NCI-H526 treated with DMSO at 0.1 percent for 48 hours (cell line): ENCODE measurements at places on chromosomes 12 and 14.
A peak's percentile ranks its signal among the peaks of the same experiment; 100 is the strongest.

GRCh38 chr12:13153180-13153579 lies 43.3 kb upstream of the EMP1 start:
- DNase-seq, result no peak

DNA sequence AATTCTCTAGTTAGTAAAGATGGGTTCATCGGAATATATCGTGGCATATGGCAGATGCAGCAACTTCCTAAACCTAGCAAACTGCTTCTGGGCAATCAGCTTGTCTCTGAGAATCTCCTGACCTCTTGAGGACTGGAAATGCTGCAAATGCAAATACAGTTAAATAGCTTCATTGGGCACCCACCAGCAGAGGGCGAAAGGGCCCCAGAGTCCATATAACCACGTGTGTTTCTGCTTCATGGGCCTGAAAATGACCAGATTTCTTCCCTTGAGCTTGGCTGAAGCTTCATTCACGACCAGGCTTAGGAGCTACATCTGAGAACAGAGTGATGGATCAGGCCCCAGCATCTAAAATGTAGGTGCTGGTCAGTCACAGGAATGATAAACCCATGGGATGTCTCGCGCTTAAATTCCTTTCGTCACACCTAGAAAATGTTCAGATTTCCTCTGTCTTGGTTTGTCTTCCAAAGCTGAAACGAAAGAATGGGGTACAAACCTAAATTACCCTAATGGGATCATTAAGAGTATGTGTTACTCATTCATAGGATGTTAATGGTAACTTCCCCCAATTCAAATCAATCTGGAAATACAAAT lies 1482.5 kb upstream of the TMEM132C start:
- DNase-seq, result peak; percentile 21

- no peak for DNase-seq
Observed at GRCh38 chr14:35470755-35471154, 63.2 kb upstream of the INSM2 start.

DNA sequence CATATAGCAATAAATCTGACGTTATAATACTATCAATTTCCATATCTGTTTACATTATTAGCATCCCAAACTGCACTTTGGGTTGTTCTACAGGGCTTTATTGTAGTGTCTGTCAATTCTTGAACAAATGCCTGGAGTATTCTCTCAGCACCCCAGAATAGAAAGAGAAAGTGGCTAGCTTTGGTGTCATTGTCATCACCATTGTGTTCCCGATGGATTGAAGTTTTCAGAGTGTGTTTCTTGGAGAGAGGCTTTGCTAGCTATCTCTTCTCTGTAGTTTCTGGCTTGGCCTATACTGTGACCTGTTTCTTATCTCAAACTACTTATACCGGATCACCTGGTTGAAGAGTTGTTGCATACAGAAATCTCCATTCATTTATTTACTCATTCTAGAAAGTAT lies 6.4 kb downstream of the TMEM106C start:
- DNase-seq, result no peak

GRCh38 chr14:87813211-87813610 lies 179.8 kb downstream of the GALC start:
- DNase-seq, result peak; percentile 99

DNA sequence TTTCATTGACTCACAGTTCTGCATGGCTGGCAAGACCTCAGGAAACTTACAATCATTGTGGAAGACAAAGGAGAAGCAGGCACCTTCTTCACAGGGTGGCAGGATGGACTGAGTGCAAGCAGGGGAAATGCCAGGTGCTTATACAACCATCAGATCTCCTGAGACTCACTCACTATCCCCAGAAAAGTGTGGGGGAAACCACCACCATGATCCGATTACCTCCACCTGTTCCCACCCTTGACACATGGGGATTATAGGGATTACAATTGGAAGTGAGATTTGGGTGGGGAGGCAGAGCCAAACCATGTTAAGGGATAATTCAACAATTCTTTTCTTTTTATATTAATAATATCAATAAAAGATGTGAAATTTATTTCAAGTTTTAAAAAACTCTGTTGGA lies 34.1 kb downstream of the CNTN1 start:
- DNase-seq, result no peak

DNA sequence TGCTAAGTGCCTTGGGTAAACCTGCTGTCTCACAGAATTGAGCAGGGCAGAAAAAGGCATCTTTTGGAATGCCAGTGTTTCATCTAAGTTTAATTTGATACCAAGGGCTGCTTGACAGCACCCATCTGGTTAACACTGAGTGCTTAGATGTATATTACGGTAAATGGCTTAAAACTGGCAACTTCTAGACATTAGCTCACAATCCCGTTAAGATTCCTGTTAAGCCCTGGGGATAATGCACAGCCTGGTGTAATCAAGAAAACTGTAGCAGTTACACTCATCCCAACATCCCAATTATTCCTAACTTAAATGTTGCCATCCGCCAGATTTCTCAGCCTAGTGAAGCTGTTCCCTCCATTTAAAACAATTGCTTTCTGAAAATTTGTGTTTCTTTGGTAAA lies 29.9 kb downstream of the PPFIBP1 start:
- DNase-seq, result no peak

- DNase-seq, result no peak
Observed at GRCh38 chr14:104470588-104470987, 109.0 kb upstream of the C14orf180 start.

DNA sequence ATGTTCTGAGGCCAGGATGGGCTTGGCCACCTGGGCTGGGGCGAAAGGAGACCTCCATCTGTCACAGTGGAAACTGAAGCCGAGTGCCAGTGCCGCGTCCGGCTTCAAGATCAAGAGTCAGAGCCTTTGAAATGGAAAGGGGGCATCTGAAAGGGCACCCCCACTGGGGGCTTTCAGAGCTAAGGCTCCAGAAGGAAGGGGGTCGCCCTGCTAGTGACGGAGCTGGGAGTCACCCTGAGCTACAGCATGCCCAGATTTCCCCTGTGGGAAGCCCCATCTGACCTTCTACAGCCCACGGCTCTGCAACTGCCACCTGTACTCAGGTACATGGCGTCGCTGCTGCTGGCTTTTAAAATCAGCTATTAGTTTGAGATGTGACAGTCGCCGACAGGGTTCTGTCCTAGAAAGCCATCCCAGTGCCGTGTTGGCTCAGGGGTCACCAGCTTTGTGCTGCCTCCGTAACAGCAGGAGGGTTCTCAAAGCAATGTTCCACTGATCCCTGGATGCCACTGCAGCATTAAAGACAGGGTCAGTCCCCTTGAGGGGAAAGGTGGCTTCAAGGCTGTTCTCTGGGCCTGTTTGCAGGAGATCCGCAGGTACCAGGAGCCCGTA lies 31.5 kb downstream of the CCNK start:
- DNase-seq, result no peak

GRCh38 chr12:52600071-52600470 lies 1.2 kb downstream of the KRT72 start:
- no peak for DNase-seq

GRCh38 chr12:39127401-39127800 lies 222.0 kb upstream of the CPNE8 start:
- DNase-seq, result no peak

DNA sequence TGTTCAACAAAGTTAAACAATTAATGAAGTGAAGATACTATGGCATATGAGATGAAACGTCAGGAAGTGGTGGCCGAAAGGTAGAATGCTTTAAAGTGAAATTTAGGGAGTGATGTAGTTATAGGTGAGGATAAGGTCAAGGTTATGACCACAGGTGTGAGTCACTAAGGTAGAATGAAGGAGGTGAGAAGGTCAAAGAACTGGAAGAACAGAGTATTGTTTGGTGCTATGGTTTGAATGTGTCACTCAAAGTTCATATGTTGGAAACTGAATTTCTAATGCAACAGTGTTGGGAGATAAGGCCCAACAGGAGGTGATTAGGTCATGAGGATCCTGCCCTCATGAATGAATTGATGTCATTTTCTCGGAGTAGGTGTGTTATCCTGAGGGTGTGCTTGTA lies 293.6 kb downstream of the NELL2 start:
- DNase-seq, result no peak

- DNase-seq, result no peak
Observed at GRCh38 chr12:63907561-63907960, 63.1 kb downstream of the SRGAP1 start.
